ENCODE measurements at places on chromosomes 12 and 14.

GRCh38 chr14:53569446-53569845, 387.2 kb downstream of the BMP4 start:
- DNase-seq: no peak

DNA sequence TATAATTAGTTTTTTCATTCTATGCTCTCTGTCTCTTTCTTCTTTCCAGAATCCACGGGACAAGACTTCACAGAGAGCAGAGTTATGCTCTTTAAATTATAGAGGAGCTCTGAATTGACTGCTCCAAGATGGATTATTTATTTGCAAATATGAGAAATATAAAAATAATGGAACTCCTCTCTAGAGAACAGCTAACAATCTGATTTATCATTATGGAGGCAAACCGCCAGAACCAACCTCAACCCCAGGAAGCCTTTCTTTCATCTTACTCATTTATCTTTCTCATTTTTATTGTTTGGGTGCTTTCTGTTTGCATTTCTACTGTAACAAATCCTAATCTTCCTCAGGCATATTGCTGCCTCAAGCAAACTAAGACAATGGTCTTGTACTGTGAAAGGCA, 216.5 kb downstream of the C12orf50 start:
- no peak for DNase-seq

- no peak for DNase-seq
These were observed 371.0 kb downstream of the ALG10 start for GRCh38 chr12:34393086-34393820.

- no peak for DNase-seq
These were observed 891.5 kb downstream of the SLC16A7 start for GRCh38 chr12:60487284-60487683.

GRCh38 chr12:110235383-110235782, 45.7 kb upstream of the ATP2A2 start:
- DNase-seq: no peak

DNA sequence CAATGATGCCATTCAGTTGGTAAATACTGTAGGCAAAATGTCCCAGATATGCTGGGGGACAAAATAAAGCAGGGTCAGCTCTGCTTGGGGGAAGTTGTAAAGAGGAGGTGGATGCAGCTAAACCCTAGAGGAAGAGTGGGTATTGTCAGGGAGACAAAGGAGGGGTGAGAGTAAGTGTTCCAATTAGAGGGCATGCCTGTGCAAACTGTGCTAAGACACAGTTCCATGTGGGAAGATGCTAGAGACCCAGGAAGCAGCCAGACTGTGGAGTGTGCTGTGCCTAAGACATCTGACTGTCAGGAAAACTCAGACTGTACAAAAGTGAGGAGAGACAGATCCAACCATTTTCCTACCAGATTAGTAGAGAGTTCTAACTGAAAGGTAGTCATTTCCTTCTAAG, 474.3 kb downstream of the ATP23 start:
- DNase-seq: no peak

DNA sequence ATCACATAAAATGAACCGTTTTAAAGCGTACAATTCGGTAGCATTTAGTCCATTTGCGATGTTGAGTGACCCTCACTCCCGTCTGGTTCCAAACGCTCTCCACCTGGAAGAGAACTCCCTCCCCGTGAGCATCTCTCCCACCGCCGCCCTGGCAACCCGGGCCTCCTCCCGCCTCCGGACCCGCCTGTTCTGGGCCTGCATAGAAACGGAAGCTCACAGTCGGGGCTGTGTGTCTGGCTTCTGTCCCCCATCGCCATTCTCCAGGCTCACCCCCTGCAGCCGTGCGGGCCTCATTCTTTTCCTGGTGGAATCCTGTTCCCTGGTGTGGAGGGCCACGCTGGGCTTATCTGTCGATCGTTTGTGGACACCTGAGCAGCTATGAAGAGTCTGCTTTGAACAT, 17.3 kb downstream of the LRCOL1 start:
- DNase-seq: no peak

DNA sequence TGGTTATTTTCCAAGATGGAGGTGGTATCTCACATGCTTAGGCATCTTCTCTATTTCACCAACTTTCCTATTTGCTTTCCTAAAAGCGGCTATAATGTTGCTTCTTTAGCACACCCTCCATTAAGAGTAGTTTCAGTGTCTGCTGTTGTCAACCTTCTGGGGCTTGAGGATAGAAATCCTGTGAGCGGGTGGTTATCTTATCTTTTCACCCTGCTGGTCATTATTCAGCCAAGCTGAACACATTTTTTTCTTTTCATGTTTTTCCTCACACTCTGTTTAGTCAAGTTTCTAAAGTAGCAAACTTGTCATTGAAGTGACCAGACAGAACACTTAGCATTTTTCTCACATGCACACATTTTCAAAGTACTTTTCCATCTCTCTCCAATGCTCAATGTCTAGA, 104.5 kb downstream of the SLC8A3 start:
- DNase-seq: no peak

GRCh38 chr12:42859612-42860011, 270.1 kb upstream of the PRICKLE1 start:
- no peak for DNase-seq

DNA sequence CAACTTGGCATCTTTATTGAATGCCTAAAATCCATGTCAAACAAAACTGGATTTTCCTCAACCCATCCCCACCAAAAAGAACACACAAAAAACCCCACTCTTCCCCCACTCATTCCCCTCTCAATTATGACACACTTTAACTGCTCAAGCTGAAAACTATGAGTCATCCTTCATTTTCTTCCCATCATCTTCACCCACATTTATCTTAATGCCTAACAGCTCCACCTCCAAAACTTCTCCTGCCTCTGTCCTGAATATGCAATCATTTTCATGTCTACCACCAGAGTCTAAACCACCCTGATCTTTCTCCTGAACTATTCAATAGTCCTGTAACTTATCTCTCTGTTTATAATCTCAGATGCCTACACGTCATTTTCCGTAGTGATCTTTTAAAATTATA, 239.7 kb downstream of the BCAT1 start:
- no peak for DNase-seq

GRCh38 chr12:14774906-14775635, 28.2 kb downstream of the WBP11 start:
- DNase-seq: peak; percentile 7

DNA sequence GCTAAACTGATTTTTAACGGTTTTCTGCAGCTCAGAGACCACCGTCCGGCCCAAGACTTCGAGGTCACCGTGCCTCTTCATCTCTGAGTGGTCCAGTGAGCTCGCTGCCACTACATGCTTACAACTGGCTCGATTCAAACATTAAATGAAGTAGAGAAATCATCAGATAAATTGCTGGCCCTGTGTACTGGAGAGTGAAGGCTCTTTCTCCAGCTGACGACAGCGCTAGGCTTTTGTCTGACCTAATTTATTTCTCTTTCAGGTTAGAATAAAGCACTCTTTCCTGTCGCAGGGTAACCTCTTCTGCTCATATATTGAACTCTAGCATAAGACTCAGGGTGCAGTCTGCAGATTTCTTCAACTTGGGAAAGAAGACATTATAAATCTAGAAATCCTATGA, 6.4 kb downstream of the BCL11B start:
- no peak for DNase-seq

DNA sequence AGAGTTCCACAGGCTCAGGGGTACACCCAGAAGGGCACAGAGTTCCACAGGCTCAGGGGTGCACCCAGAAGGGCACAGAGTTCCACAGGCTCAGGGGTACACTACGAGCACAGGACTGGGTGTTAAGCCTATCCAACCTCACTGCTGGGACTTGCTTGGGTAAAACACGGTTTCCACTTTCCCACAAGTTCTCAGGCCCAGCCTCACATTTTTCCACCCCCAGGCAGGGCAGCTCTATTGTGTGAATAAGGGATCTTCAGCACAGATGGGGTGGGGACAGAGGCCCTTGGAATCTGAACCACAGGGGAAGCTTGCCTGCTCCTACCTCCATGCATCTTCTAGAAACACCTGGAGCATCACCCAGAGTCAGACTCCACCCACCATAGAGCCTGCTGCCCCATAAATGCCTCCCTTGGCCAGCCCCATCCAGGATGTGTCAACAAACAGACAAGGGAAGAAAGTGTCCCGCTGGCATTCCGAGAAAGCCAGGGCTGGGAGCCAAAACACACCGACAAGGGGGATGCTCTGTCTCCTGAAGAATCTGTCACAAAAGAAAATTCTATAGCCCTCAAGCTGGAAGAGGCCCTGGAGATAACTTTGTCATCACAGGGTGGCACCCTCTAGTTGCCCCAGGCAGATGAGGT, 4.8 kb downstream of the CRACR2A start:
- no peak for DNase-seq

- no peak for DNase-seq
These were observed 124.5 kb downstream of the BTG1 start for GRCh38 chr12:92020983-92021665.

GRCh38 chr12:105454688-105455087, 124.2 kb downstream of the C12orf75 start:
- DNase-seq: no peak

DNA sequence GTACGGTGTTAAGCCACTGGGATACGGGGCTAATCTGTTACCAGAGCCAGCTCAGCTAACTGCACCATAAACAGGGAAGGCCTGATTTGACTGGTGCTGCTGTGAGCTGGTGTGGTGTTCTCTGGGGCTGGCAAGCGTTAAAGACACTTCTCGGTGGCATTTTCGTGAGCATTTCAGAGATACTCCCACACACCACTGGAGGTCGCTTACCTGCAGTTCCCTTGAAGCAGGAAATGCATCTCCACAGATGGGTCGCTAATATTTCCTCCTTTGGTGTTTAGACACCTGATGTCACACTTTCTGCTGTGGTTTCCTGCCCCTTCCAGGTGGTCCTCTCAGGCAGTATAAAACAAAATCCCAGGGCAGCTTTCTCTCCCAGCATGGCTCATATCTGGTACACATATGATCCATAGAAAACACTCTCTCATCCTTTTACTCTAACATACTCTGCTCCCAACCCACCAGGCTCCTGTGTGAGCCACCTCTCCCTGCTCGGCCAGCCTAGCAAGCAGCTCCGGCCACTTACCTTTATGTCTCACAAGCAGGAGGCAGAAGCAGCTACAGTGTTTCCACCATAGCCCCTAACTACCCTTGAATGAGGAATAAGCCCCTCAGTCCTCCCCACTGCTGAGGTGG, 129.9 kb upstream of the GRIN2B start:
- DNase-seq: no peak

GRCh38 chr12:72836194-72836593, 564.0 kb downstream of the TRHDE start:
- DNase-seq: no peak

Data from effector CD4-positive, alpha-beta T cell (primary cell).